Kasumi-1 (cell line): ENCODE measurements at places on chromosomes 3 and 15.

- peak; percentile 49 for DNase-seq
Measured at GRCh38 chr3:20023623-20024405, 11.8 kb upstream of the PP2D1 start.

GRCh38 chr15:51861557-51862359, 32.3 kb downstream of the TMOD3 start:
- peak; percentile 30 for DNase-seq

GRCh38 chr15:91200101-91200754, 100.2 kb downstream of the SV2B start:
- no peak for DNase-seq

GRCh38 chr3:125140011-125140817, 72.3 kb downstream of the SLC12A8 start:
- no peak for DNase-seq

- DNase-seq = no peak
Measured at GRCh38 chr3:114005481-114005880, 50.8 kb downstream of the CCDC191 start.

DNA sequence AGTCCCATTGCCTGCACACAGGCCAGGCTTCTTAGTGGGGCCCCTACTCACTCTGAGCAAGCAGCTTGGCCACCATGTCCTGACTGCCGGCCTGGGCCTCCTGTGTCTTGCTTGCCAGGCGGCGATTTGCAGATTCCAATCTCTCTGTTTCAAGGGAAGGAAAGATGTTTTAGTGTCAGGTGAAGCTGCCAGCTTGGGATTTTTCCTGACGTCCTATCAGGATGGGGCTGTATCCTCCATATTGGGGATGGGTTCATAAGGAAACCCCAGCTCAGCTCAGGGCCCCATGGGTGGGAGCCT, 8.5 kb downstream of the AMOTL2 start:
- no peak for DNase-seq
